ENCODE measurements at places on chromosomes 3 and 15. TPM values are rescaled to one million over a fixed set of nuclear protein-coding genes. Genes with fewer than 3 reads are reported as not detected.

DNA sequence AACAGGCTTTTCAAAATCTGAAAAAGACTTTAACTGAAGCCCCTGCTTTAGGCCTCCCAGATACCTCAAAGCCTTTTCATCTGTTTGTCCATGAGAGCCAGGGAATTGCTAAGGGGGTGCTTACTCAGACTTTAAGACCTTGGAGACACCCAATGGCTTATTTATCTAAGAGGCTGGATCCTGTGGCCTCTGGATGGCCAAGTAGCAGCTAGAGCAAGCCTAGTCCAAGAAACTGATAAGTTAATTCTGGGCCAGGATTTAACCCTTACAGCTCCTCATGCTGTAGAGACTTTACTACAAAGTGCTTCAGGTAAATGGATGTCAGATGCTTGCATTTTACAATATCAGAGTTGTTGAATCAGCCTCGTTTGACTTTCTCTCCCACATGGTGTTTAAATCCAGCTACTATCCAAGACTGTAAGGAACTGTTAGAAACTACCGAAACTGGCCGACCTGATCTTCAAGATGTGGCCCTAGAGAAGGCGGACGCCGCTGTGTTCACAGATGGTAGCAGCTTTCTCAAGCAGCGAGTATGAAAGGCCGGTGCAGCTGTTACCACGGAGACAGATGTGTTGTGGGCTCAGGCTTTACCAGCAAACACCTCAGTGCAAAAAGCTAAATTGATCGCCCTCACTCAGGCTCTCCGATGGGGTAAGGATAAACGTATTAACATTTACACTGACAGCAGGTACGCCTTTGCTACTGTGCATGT is 3.3 kb downstream of the DET1 start:
- no peak for DNase-seq

DNA sequence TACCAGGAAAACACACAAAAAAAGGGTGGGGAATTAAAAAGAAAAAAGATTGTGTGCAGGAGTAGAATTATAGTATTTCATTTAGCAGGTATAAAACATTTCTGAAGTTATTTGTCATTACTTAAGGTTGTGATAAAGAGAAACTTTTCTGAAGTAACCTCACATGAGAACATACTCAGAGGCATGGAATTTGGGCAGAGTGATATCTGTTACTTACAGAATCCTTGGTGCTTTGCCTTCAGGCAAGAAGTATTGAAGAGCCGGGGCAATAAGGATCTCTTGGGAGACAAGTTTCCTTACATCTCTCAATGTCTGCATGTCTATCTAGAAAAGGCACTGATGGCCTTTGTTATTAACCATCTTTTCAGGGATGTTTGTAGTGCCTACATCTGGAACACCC is 179.7 kb upstream of the ROBO1 start:
- no peak for DNase-seq

DNA sequence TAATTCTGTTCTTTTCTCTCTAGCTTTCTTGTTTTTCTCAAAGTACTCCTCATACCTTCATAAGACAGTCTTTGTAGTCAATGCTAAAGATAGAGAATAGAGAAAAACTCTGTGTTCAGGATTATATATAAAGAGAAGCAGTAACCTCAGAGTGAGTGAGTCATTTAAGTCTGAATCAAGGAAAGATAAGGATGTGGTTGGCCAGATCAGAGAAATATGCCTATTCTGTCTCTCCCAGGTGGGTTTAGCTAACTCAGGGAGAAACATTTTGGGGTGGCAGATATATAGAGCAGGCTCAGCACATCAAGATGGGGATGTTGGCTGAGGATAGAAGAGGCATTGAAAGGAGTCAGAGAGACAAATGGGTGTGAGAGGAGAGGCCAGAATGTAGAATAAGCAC is 31.4 kb downstream of the GTF2E1 start:
- DNase-seq, result no peak

GRCh38 chr3:62048577-62048976 is 324.8 kb downstream of the FEZF2 start:
- DNase-seq, result no peak

DNA sequence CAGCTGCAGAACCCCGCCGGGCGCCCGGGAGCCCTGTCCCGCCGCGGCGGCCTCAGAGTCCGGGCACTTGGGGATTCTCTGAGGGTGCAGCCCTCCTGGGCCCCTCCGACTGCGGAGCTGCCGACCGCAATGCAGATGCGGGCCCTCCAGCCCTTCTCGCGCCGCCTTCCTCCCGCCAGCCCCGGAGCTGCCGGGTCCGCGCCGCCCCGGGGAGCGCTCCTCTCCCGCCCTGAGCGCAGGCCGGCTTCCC is 320 bp upstream of the ACAN start:
- DNase-seq, result no peak

GRCh38 chr15:94383706-94384105 is 152.3 kb downstream of the MCTP2 start:
- no peak for DNase-seq

DNA sequence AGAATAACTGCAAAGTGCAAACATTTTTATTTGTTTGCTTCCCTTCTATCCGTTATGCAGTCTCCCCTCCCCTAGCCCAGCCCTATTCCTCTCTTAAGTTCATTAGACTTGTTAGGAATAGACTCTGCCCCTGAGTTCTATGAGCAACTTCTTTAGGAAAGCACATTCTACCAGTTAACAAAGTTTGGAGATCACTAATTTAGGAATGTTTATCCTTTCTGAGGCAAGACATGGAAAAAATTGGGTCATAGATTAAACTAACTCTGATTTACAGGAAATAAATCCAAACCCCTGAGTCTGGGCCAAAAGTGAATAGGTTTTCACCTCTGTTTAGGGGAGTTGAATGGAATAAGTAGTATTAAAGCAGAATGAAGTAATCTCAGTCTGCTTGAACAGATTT is 34.4 kb downstream of the C3orf80 start:
- DNase-seq, result no peak

DNA sequence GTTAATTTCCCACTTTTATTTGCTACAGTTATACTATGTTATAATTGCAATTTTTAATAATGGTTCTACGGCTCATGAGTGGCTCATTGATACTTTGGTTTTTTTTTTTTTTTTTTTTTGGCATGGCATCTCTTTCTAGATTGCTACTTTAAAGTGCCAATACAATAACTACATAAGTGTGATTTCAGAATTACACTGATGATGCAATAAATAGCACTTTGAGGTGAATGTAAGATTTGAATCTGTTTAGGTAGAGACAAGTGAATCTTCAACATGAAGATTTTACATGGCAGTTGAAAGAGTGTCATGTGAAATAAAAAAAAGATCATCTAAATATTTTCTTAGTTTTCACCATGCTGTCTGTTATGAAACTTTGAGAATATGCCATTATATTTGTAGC is 75.7 kb downstream of the KBTBD8 start:
- DNase-seq, result no peak

- DNase-seq, result peak; percentile 44
Measured at GRCh38 chr15:73051391-73051806, 864 bp upstream of the NEO1 start.

DNA sequence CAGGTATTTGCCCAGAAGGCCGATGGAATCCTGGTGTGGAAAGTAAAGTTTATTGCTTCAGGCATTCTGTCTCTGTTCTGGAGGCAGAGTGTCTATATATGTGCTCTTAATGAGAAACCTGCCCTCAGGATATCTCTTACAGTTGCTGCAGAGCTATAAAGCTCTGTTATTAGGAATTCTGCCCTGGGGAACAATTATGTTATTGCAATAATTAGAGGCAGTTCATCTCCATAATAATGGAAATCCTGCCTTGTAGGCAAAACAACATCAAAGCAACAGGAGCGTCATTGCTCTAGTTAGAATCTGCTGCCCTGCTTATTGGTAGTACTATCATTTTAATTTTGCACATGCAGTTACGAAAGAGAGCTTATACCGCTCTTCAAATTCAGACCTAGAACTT is 175.6 kb downstream of the IL5RA start:
- DNase-seq, result no peak

- DNase-seq, result no peak
Measured at GRCh38 chr3:190318666-190319065, 3.6 kb downstream of the CLDN1 start.

DNA sequence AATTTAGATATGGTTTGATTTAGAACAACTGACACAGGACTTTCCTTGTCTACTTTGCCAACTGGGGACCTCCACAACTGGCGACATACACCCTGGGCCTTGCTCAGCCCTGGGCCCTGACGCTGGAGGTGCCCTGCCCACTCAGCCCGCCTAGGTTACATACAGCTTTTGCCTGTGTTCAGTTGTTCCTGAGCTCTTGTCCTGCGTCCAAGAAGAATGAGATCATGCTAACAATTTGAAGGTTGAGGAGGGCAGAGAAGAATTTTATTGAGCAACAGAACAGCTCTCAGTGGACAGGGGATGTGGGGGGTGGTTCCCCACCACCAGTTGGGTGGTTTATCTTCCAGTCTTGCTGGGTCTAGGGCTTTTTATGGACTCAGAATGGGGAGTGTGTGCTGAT is 67.9 kb downstream of the IQCH start:
- no peak for DNase-seq

DNA sequence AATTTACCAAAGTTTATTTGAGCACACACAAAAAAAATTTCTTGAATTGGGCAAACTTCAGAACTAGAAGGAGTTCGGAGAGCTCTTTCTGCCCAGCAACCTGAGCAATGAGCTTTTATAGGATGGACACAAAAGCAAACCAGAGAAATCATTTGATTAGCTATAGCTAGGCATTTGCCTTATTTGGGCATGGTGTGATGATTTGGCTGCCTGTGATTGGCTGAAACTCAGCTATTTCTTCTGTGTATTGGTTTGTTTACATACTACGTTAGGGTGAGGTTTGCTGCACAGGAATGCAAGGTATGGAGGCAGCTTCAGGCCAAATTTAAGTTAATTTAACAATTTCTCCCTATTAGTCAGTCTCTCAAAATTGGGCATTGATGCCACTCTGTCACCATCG is 65.1 kb downstream of the NEK11 start:
- no peak for DNase-seq

The ITGB5 gene
- total RNA-seq, result 101 TPM

The DUOX2 gene
- total RNA-seq, result not detected

The SLC2A2 gene
- not detected for total RNA-seq

The ENTPD3 gene
- 3.3 TPM for total RNA-seq

The TJP1 gene
- 191 TPM for total RNA-seq

The KBTBD13 gene
- not detected for total RNA-seq

The CRABP1 gene
- not detected for total RNA-seq

All from uterus (tissue), 4 donors.